ENCODE measurements at places on chromosomes 1 and 21.

- no peaks in the 10 kb centered on the region for H3K36me3 ChIP-seq
- H3K27me3 ChIP-seq: no peaks in the 10 kb centered on the region
- peak overlapping the region; percentile 68 for H3K27ac ChIP-seq
- H3K4me1 ChIP-seq: peaks cover 46% of the 10 kb centered on the region
- peak; percentile 27 for DNase-seq
- no peak overlapping the region for H3K4me3 ChIP-seq
These were observed 51.2 kb downstream of the FNBP1L start for GRCh38 chr1:93499075-93499474.

DNA sequence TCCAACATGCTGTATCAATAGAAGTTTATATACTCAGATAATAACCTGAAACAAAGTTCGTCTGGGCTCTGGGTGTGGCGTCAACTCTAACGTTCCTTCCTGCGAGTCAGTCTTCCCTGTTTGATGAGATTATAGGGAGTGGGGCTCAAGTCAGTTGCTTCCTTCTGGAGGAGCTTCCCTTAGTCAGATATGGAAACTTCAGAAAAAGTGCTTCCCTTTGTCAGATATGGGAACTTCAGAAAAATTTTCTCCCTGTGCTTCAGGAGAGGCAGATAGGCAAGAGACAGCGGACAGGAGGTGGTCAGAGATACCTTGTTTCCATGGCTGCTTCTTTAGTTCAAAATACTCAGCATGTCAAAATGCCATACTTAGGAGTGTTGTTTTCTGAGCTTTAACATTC, 51.1 kb upstream of the PRDX6 start:
- H3K27ac ChIP-seq: peak overlapping the region; percentile 57
- H3K36me3 ChIP-seq: no peaks in the 10 kb centered on the region
- H3K4me1 ChIP-seq: peaks cover 22% of the 10 kb centered on the region
- no peak for DNase-seq
- H3K4me3 ChIP-seq: no peak overlapping the region

- H3K4me3 ChIP-seq: no peak overlapping the region
- H3K36me3 ChIP-seq: peaks cover 42% of the 10 kb centered on the region
- no peaks in the 10 kb centered on the region for H3K27me3 ChIP-seq
- H3K27ac ChIP-seq: no peak overlapping the region
These were observed 12.9 kb downstream of the COA6 start for GRCh38 chr1:234386122-234386521.

DNA sequence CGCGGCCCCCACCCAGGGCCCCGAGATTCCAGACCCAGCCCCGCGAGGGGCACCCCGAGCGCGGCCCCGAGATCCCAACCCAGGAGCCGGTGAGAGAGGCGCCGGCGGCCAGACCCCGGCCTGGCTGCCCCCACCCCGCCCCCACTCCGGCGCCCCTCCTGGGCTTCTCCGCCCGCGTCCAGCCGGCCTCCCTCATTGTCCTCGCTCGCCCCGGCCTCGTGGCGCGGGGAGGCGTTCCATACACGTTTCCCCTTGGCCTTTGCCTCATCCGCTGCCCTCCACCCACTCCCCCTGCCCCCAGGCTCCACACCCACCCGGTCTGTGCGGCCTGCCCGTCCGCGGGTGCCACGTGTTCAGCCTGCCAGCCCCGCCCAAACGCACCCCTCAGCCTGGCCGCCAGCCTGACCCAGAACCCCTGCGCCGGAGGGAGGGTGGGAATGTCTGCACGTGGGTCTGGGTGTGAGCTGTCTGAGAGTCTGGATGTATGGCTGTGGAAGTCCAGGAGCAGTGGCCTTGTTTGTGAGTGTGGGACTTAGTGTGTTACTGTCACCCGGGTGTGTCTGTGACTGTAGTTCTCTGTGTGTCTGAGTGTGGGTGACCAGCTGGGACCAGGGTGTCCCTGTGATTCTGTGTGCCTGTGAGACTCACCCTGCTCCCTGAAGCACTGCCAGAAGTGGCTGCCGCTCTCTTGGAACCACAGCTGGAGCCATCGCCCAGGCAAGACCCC, 681 bp downstream of the B4GALT2 start:
- H3K36me3 ChIP-seq: peaks cover 72% of the 10 kb centered on the region
- H3K4me1 ChIP-seq: peaks cover 86% of the 10 kb centered on the region
- peak; percentile 79 for DNase-seq
- H3K4me3 ChIP-seq: peak overlapping the region; percentile 47
- no peaks in the 10 kb centered on the region for H3K27me3 ChIP-seq

DNA sequence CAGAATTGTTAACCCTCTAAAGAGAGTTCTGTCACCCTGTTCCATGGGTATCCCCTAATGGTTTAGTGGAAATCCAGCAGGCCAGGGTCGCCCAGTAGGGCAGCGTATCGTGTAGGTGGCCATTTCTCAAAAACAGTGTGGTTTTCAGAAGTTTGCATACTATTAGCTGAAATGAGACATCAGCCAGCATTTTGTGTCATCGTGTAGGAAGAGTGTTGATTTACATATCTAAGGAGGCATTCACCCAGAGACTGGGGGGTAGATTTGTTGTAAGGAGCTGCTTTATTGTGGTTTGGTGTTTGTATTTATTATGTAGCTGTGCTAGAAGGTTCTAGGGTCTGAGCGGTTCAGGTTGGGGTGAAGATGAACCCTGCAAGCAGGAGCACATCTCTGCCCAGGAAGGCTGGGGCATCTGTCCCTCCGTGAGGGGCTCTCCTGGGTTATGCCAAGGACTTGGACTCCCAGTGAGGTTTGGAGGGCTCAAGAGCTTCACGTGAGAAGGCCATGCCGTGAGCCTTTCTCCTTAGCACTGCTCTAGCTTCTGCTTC, 174.4 kb downstream of the PGBD5 start:
- no peak overlapping the region for H3K27ac ChIP-seq
- DNase-seq: no peak
- H3K36me3 ChIP-seq: peaks cover 90% of the 10 kb centered on the region
- H3K27me3 ChIP-seq: no peaks in the 10 kb centered on the region
- H3K4me3 ChIP-seq: no peak overlapping the region
- no peaks in the 10 kb centered on the region for H3K4me1 ChIP-seq

DNA sequence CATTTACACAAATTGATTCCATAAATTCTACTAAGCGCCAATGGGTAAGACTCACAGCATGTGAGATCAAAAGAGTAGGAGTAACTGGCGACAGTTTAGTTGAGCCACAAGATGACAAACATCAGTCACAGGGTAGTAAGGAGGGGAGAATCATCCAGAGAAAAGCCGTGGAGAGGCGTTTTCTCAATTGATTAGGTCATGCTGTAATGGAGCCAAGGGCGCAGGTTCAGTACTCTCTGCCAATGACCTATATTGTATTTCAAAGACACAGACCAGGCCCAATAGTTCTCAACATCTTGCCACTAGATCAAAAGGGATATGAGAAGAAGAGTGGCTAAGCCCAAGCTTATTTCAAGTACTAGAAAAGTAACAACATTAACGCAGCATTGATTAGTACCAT, 467.5 kb downstream of the SMYD3 start:
- no peaks in the 10 kb centered on the region for H3K27me3 ChIP-seq
- no peak overlapping the region for H3K4me3 ChIP-seq
- H3K27ac ChIP-seq: no peak overlapping the region
- H3K4me1 ChIP-seq: peaks cover 3% of the 10 kb centered on the region

DNA sequence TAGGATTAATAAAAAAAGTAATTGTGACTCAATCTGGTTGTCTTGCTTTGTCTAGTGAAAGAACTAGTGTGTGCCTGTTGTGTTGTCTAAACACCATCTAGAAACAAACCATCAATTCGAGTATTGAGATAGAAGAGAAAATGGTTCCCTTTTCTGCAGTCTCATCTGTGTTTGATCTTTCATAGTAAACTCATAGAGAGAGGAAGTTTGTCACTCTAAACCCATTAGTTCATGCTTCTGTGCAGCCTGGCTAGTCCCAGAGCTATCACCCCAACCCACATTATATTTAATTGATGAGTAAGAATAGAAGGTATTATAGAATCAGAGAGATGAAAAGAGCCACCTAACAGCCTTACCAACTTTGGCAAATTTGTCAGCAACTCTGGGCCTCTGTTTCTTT, 99.5 kb downstream of the TGFB2 start:
- no peak overlapping the region for H3K4me3 ChIP-seq
- peaks cover 1% of the 10 kb centered on the region for H3K27me3 ChIP-seq
- no peak for DNase-seq
- no peaks in the 10 kb centered on the region for H3K4me1 ChIP-seq
- no peaks in the 10 kb centered on the region for H3K36me3 ChIP-seq

DNA sequence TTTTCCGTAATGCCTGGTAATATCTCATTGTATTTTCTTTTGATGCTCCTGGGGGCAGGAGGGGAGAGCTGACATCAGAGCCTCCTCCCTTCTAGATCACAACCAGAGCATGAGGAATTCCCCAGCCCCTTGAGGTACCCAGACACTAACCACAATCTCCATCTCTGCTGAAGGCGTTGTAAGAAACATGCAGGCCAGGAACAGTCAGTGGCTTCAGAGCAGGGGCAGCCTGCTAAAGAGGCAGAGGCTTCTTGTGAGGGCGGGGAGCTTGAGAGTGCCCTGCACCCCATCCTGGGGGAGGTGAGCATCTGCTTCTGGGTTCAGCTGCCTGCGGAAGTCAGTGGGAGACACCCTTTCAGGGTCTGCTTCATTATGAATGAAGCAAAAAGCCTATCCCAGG, 19.0 kb downstream of the MAPKAPK2 start:
- no peak for DNase-seq
- peaks cover 22% of the 10 kb centered on the region for H3K4me1 ChIP-seq
- peaks cover 4% of the 10 kb centered on the region for H3K36me3 ChIP-seq
- no peaks in the 10 kb centered on the region for H3K27me3 ChIP-seq

- H3K27ac ChIP-seq: no peak overlapping the region
- H3K36me3 ChIP-seq: no peaks in the 10 kb centered on the region
- DNase-seq: no peak
- H3K4me1 ChIP-seq: no peaks in the 10 kb centered on the region
- H3K27me3 ChIP-seq: no peaks in the 10 kb centered on the region
- H3K4me3 ChIP-seq: no peak overlapping the region
These were observed 220.4 kb upstream of the DEPDC1 start for GRCh38 chr1:68717330-68717729.

GRCh38 chr1:233261206-233261605, 34.3 kb downstream of the PCNX2 start:
- no peaks in the 10 kb centered on the region for H3K36me3 ChIP-seq
- no peaks in the 10 kb centered on the region for H3K4me1 ChIP-seq
- no peak for DNase-seq
- H3K4me3 ChIP-seq: no peak overlapping the region
- no peak overlapping the region for H3K27ac ChIP-seq

- peaks cover 46% of the 10 kb centered on the region for H3K27me3 ChIP-seq
- no peaks in the 10 kb centered on the region for H3K36me3 ChIP-seq
- DNase-seq: no peak
- H3K4me1 ChIP-seq: no peaks in the 10 kb centered on the region
- no peak overlapping the region for H3K27ac ChIP-seq
- H3K4me3 ChIP-seq: no peak overlapping the region
These were observed 40.8 kb upstream of the C1orf174 start for GRCh38 chr1:3940754-3941345.

Measured in K562 (cell line).